ENCODE measurements at places on chromosomes 7 and 10.
A peak's percentile ranks its signal among the peaks of the same experiment; 100 is the strongest.

GRCh38 chr10:110061687-110062086, 53.9 kb downstream of the ADD3 start:
- no peak for DNase-seq

DNA sequence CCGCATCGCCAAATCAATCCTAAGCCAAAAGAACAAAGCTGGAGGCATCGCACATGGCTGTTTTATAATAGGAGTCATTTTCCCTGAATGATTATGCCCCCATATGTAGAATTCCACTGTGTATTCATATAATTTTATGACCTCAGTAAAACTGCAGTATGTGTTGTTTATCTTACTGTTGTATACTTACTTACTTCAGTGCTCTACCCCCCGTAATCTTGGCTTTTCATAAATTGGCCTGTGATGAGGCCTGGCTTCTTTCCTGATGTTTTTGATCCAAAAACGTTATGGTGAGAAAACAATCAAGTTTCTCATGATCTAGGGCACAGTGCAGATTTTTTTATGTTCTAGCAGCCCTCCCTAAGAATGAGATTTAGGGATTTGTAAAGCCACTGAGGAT, 306.4 kb upstream of the FZD1 start:
- DNase-seq, result no peak

GRCh38 chr10:91211675-91212074, 8.8 kb upstream of the PCGF5 start:
- no peak for DNase-seq

DNA sequence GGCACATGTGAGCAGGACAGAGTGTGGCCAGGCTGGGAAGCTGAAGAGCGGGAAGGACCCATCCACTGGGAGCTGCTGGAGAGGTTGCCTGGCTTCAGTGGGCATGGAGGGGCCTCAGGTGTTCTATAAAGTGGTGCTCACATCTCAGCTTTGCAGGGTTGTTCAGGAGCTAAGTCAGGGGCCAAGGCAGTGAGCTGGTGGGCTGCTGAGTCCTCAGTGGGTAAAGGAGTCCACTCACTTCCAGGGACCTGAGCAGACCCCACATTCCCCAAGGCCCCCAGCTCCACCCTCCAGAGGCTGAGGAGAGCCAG, 28.8 kb upstream of the C10orf53 start:
- DNase-seq, result no peak

GRCh38 chr7:22317632-22318031, 39.3 kb downstream of the RAPGEF5 start:
- DNase-seq, result no peak

- no peak for DNase-seq
These were observed 149.2 kb downstream of the SH2D4B start for GRCh38 chr10:80686734-80687475.

DNA sequence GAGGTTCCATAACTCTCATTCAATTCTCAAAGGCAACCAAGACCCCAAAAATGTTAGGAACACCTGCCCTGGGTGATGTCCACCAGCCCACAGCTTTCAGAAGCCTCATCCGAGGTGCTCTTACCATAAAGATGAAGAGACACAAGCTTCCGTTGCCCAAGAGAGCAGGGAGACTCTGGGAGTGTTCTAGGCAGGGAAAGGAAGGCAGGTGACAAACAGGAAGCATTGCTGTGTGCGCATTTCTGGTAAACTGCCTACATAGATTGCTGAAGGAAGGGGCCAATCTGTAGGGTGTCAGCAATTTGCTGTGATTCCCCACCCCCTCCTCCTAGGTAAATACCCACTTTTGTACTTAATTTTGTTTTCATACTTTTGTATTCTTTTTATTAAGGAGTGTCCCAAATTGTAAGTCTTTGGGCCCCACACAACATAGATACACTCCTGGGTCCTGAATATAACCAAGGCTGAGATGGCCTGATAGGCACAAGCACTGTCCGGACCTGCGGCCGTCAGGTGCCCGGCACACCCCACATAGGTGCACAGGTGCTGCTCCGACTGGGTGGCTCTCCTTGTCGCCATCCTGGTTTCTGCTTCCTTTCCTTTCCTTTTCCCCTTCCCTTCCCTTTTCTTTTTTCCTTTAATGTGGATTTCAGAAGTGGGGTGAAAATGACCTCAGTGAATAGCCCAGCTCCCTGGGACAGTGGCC, 51.4 kb upstream of the SMNDC1 start:
- DNase-seq, result peak; percentile 15

- no peak for DNase-seq
These were observed 28.6 kb upstream of the SLC16A12 start for GRCh38 chr10:89563861-89564478.

DNA sequence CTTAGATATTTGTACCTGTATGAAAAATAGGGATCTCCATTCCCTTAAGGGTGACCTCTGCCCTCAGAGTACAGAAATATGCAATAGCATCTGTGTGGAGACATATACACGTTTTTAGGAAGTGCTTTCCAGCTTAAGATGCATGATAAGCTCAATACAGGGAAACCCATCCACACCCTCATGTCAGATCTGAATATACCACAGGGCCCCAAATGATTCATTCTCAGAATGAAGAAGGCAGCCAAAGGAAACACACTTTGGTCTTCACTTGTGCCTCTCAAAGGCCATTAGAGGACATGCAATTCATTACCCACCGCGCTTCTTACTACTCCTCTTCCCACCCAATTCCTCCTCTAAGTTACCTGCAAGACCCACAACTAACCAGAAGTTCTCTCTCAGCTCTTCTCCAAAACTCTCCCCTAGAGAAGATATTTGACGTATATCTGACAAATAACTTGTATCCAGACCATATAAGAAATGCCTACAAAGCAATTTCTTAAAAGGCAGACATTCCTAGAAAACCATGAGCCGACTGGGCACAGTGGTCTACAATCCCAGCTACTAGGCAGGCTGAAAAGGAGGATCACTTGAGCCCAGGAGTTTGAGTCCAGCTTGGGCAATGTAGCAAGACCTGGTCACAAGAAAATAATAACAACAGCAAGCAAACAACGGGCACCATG, 103.0 kb downstream of the OAT start:
- DNase-seq, result no peak

GRCh38 chr10:119030421-119031250, 1.1 kb downstream of the NANOS1 start:
- DNase-seq, result peak; percentile 41

- DNase-seq, result no peak
These were observed 18.8 kb upstream of the PPP1R9A start for GRCh38 chr7:94888551-94888950.

GRCh38 chr10:100998991-100999741, 442 bp upstream of the LZTS2 start:
- peak; percentile 71 for DNase-seq

DNA sequence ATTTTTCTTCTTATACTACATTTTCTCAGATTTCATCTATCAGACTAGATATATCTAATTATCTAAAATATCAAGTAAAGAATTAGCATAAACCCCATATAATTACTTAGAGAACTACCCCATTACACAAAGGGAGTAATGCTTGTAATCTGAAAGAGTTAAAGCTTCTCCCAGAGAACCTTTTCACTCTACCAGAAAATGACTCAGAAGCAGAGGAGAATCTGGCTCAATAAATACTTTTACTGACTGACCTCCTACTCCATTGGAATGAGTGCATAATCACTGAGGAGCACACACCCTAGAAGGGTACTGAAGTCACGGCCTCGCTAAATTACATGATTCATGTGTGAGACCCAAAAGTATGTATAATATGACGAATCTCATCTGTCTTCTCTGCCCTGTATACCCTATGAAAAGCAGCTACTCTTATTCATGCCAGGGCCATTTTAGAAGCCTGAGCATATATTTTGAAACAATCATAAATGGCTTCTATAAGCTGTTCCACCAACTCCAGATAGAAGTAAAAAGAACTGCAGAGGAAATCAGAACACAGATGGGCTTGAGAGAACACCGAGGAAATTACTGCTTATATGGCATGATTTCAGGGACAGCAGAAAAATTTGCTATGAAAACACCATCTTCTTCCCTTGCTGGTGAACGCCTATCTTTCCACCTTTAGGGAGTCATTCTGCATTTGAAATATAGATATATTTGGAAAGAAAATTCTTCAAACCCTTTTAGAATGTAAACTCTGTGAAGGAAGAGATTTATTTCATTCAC, 32.7 kb downstream of the DNMBP start:
- DNase-seq, result no peak

DNA sequence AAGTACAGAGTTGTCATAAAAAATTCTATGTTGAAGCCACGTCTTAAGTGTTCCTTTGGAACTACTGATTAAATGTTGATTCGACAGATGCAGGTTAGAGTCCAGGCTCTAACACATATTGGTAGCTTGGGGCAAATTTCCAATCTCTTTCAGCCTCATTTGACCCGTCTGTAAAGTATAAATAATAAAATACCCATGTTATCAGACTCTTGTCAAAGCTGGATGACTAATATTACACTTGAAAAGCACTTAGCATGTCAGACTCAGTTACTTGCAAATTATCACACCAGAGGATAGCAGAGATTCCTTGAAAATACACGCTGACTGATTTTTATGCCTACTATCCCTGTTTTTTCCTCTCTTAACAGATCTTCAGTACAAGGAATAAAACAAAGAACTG, 18.1 kb upstream of the MACC1 start:
- DNase-seq, result no peak

DNA sequence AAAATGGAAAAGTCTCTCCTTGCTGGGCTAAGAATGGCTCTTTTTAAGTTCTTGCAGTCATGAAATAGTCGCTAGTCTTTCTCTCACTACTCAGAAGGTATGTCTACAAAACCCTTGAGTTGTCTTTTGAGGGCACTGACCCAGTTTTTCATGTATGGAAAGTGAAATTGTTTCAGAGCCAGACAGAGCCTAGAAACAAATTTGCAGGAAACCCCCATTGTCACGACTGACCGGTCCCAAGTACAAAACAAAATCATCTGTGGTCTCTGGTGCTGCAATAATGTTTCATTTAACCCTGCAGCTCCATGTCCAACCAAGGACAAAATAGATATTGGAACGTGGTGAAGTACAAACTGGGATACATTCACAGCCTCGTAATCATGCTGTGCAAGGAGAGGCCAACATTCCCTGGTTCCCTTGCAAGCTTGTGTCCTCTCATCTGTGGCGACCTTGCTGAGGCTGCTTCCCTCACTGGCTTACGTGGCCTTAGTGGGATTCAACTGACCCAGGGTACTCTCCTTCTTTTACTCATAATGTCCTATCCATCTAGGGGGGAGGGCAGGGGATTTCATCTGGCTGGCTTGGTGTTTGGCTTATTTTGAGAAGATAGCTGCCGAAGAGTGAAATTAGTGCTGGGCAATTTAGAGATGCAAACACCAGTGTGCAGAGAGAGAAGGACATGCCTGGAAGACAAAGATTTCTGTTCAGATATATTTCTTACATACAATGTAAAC, 172.5 kb downstream of the IPMK start:
- no peak for DNase-seq

- no peak for DNase-seq
These were observed 188.7 kb upstream of the KAT6B start for GRCh38 chr10:74637685-74638084.

GRCh38 chr7:29857654-29858053, 51.3 kb downstream of the WIPF3 start:
- no peak for DNase-seq

GRCh38 chr7:39130857-39131526, 153.3 kb downstream of the POU6F2 start:
- DNase-seq, result no peak

DNA sequence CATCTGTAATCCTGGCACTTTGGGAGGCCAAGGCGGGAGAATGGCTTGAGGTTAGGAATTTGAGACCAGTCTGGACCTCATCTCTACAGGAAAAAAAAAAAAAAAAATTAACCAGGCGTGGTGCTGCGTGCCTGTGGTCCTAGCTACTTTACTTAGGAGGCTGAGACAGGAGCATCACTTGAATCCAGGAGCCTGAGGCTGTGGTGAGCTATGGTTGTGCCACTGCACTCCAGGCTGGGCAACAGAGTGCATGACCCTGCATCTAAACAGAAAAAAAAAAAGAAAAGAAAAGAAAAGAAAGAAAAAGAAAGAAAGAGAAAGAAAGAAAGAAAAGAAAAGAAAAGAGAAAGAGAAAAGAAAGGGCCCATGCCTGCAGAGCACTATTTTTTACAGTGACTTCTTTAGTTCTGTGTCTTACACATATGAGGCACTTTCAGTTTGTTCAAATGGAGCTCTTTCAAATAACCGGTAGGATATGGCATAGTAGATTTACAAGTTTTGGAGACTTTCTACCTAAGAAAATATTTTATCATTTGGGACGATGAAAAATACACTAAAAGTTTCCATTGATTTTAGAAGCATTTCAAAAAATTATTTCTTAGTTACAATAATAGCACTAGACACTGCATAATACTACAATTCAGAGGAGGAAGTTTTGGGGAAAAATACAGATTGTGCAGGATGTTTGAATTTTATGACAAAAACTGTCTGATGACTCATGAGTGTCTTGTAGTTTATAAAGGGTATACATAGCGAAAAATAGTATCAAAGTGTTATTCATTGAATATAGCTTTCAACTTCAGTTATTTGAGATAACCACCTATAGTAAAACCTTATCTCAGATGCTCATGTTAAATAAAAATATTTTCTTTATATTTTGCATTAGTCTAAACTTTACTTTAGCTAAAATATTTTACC, 75.9 kb downstream of the MDFIC start:
- DNase-seq, result no peak

- DNase-seq, result no peak
These were observed 319.5 kb downstream of the PLXNA4 start for GRCh38 chr7:132256721-132257212.

GRCh38 chr7:127844165-127844564, 187.1 kb downstream of the LRRC4 start:
- no peak for DNase-seq

DNA sequence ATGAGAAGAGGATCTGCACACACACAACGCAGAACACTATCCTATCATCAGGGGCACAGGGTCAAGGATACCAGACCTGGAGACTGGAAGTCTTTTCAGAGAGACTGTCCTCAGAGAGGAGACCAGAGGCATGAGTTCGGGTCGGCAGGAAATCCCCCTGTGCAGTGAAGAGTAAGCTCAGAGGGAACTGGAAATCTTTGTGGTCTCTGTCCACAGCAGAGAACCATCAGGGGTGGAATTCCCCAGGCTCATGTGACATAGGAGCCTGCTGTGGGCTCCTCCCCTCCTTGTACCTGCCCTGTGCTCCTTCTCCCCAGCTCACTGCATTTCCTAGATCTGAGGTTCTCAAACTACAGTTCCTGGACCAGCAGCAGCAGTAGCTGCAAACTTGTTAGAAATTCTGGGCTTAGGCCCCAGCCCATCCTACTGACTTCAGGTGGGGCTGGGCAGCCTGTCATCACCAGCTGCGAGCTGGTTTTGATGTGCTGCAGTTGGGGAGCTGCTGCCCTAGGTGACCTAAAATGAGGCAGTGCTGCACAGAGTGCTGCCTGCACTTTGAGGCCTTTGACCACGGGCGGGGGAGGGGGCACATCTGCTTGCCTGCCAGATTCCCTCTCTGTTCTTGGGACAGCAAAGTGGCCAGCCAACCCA, 2.4 kb downstream of the ZMIZ2 start:
- DNase-seq, result peak; percentile 27
